ENCODE measurements at places on chromosomes 7 and 10.
A peak's percentile ranks its signal among the peaks of the same experiment; 100 is the strongest.

DNA sequence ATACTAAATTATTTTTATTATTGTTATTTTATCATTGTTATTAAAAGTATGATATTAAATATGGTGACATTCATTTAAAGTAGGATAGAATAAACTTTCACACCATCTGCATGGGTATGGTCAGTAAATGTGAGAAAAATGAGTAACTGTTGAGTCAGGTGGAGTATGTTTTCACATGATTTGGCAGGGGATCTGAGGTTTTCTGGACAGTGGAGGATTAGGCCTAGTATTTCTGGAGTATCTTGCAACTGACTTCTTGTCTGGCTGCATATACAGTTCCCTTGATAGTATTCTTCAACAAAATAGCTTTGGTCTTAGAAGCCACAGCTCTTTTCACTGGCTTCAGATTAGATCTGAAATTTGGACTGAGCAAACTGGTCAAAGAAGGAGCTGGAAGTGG lies 54.5 kb downstream of the GBF1 start:
- H3K4me3 ChIP-seq: no peak overlapping the region
- H3K4me1 ChIP-seq: peaks cover 8% of the 10 kb centered on the region
- H3K36me3 ChIP-seq: no peaks in the 10 kb centered on the region
- no peak overlapping the region for H3K27ac ChIP-seq

GRCh38 chr10:12471135-12471534 lies 121.8 kb downstream of the CAMK1D start:
- no peak overlapping the region for H3K4me3 ChIP-seq
- no peak overlapping the region for H3K27ac ChIP-seq
- H3K36me3 ChIP-seq: no peaks in the 10 kb centered on the region
- no peak for DNase-seq

DNA sequence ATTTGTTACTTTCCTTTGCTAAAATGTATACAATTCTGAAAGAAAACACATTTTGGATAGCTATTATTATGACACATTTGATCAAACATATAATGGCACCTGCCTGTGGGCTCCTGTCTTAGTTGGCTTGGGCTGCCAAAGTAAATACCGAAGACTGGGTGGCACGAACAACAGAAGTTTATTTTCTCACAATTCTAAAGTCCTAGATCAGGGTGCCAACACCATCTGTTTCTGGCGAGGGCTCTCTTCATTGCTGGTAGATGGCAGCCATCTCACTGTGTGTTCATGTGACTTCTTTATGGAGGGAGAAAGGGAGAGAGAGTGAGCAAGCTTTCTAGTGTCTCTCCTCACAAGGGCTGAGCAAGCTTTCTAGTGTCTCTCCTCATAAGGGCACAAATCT lies 195.8 kb upstream of the FAM3C start:
- no peak overlapping the region for H3K4me3 ChIP-seq
- DNase-seq: no peak
- H3K27me3 ChIP-seq: no peaks in the 10 kb centered on the region
- H3K27ac ChIP-seq: no peak overlapping the region
- no peaks in the 10 kb centered on the region for H3K36me3 ChIP-seq

DNA sequence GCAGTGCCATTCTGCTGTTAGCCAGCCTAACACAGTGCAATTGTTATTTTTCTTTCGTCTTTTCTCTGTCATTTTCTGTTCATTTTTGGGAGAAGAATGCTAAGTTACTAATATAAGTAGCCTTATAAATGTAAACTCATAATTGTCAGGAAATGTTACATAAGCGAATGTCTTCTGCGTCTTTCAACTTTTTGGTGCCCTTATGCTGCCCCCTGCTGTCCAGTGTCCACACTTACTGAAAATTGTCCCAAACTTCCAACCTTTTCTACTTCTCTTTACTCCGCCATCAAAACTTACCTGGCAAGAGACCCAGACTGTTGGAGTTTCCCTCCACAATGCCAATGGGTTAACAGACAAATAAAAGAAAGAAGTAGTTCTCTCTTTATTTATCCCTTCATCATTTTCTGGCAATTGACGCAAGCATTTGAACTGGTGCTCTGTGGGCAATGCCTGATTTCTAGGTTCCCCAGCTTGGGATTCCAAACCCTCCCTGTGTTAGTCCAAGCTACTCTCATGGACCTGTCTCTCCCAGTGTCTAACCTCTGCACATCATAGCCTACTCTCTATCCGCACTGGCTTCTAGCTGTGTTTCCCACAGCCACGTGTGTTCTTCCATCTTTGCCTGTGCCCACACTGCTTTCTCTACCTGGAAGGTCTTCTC lies 21.0 kb upstream of the EPC1 start:
- H3K27ac ChIP-seq: no peak overlapping the region
- no peak overlapping the region for H3K4me3 ChIP-seq
- H3K27me3 ChIP-seq: no peaks in the 10 kb centered on the region
- DNase-seq: no peak
- no peaks in the 10 kb centered on the region for H3K36me3 ChIP-seq
- no peaks in the 10 kb centered on the region for H3K4me1 ChIP-seq

GRCh38 chr10:86536294-86536861 lies 14.8 kb upstream of the WAPL start:
- DNase-seq: no peak
- peaks cover 35% of the 10 kb centered on the region for H3K4me1 ChIP-seq
- no peaks in the 10 kb centered on the region for H3K36me3 ChIP-seq
- H3K4me3 ChIP-seq: peak overlapping the region; percentile 76
- no peaks in the 10 kb centered on the region for H3K27me3 ChIP-seq
- peak overlapping the region; percentile 20 for H3K27ac ChIP-seq

GRCh38 chr10:31935678-31936077 lies 7.0 kb upstream of the ARHGAP12 start:
- no peak overlapping the region for H3K27ac ChIP-seq
- no peak overlapping the region for H3K4me3 ChIP-seq
- peaks cover 4% of the 10 kb centered on the region for H3K4me1 ChIP-seq

GRCh38 chr7:75994388-75995051 lies at the start of gene TMEM120A:
Gene TMEM120A, minus strand, starts transcription at chr7:75994595. Its CDS starts 25 bp downstream, at chr7:75994570.
- peak; percentile 72 for DNase-seq
- H3K27me3 ChIP-seq: no peaks in the 10 kb centered on the region
- H3K4me3 ChIP-seq: peak within 1 kb of the TSS; percentile 87
- no peaks in the 10 kb centered on the region for H3K36me3 ChIP-seq

- H3K4me1 ChIP-seq: no peaks in the 10 kb centered on the region
- H3K4me3 ChIP-seq: no peak overlapping the region
- H3K27ac ChIP-seq: no peak overlapping the region
- H3K36me3 ChIP-seq: no peaks in the 10 kb centered on the region
- no peaks in the 10 kb centered on the region for H3K27me3 ChIP-seq
- DNase-seq: no peak
Measured at GRCh38 chr10:78295242-78295641, 261.6 kb downstream of the RPS24 start.

DNA sequence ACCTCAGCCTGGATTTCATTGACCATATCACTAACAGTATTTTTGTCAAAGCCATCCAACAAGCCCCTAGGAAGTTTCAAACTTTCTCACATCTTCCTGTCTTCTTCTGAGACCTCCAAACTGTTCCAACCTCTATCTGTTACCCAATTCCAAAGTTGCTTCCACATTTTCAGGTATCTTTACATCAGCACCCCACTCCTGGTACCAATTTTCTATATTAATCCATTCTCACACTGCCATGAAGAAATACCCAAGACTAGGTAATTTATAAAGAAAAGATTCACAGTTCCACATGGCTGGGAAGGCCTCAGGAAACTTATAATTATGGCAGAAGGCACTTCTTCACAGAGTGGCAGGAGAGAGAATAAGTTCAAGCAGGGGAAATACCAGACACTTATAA lies 571.9 kb upstream of the PHF14 start:
- no peaks in the 10 kb centered on the region for H3K4me1 ChIP-seq
- H3K4me3 ChIP-seq: no peak overlapping the region
- no peak for DNase-seq
- H3K36me3 ChIP-seq: no peaks in the 10 kb centered on the region
- H3K27me3 ChIP-seq: no peaks in the 10 kb centered on the region

All from esophagus squamous epithelium (tissue), 5 donors.